ACHN (cell line): ENCODE measurements at places on chromosomes 5 and 9.

GRCh38 chr5:33489481-33490067 lies 48.8 kb downstream of the TARS1 start:
- DNase-seq = no peak

GRCh38 chr5:111668477-111669414 lies 88.2 kb downstream of the NREP start:
- DNase-seq = no peak

GRCh38 chr5:123881759-123882244 lies 369.8 kb downstream of the CSNK1G3 start:
- peak; percentile 9 for DNase-seq

GRCh38 chr9:98396656-98397055 lies 141.2 kb upstream of the TBC1D2 start:
- no peak for DNase-seq

- DNase-seq = no peak
Observed at GRCh38 chr5:116242343-116242742, 157.5 kb downstream of the COMMD10 start.

DNA sequence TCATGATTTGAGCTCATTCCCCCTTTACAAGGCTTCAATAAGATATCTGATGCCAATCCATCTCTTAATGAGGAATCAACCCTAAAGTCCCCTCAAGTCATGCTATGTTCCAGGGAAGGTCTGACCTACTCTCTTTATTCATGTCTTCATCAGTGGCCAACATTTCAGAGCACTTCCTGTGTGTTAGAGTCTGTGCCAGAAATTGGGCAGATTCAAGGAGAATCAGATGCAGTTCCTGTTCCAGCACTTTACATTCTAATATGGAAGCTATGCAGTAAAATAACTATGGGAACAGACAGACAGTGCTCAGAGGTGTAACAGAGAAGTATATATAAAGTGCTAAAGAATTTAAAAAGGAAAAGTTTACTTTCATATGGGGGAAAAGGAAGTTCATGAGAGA lies 193.4 kb upstream of the NR4A3 start:
- no peak for DNase-seq

DNA sequence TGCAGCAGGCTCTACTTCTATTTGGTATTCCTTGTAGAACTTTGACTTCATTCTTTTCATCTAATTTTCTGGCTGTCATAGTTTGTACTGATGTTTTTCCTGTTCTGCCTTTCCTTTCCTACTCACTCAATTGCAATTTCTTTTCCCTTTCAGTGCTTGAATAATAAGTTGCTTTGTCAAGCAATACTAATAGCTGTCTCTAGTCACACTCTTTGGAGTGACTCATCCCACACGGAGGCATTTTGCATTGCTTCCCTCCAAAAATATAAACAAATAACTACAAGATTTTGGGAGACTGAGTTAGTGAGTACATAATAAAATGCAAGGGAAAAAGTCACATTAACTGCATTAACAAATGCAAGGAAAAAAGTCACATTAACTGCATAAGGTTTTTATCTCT lies 465.9 kb downstream of the CDH9 start:
- no peak for DNase-seq

GRCh38 chr9:71908825-71909224 lies 2.2 kb downstream of the ABHD17B start:
- DNase-seq = no peak

DNA sequence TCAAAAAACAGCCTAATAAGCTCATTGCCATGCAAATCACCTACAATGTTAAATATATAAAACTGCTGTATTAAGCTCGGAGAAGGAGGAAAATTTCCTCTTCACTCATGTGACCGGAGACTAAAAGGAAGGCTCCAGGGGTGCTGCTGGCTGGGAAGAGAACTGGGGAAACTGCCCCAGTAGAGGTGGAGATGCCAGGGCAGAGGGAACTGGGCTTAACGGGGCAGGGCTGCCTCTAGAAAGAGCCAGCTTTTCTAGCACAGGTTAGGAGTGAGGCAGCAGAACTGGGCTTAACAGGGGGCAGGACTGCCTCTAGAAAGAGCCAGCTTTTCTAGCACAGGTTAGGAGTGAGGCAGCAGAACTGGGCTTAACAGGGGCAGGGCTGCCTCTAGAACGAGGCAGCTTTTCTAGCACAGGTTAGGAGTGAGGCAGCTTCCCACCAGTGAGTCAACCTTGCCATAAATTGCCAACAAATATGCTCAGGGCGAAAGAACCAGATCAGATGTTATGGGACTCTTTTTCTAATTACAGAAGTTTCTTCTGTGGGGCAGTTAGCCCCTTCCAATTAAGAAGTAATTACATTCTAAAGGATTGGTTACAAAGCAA lies 115.3 kb downstream of the FANCC start:
- DNase-seq = no peak
